ENCODE measurements at places on chromosomes 6 and 20.

DNA sequence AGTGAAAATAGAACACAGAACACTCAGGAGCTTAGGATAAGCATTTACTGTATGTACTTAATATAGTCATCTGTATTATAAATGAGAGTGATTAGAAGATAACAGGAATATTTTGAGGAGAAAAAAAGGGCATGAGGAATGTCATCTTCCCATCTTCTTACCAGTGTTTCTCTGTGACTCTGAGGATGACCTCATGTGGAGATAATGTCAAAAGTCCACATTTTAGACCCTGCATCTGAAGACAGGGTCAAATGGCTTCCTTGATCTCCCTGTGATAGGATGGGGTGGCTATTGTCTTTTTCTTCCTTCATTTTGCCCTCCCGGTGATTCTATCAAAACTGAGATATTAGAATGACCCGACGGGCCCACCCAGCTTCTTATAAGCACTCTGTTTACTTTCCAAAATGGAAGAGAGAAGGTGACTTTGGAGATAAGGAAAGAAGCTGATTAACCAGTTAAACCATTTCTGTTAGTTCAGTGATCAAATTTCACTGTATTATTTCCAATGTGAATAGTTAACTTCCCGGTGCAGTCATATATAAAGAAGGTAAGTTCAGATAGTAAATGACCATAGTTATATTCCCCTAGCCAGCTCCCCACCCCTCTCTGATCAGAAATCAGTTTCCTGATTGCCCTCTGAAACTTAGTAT lies 115.7 kb upstream of the SALL4 start:
- no peak for DNase-seq

- no peak for DNase-seq
Observed at GRCh38 chr20:39829256-39829655, 859.8 kb downstream of the MAFB start.

DNA sequence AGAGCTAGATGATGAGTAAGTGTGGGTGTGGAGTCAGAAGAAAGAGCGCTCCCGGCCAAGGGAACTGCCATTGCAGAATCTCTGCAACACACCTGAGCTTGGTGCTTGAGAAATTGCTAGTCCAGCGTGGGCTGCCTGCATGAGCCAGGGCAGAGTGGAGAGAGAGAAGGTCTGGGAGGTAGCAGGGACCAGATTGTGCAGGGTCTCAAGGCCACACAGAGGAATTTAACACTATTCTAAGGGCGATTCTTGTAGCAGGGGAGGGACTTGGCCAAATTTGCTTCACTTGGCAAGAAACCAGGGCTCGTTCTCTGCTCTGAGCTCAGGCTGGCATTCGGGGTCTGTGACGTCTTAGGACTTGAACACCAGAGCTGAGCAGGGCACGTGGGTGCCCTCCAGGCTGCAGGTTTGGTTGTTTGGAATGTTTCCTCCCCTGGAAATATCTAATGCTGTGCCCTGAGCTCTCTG lies 53.5 kb downstream of the BCAS4 start:
- no peak for DNase-seq

DNA sequence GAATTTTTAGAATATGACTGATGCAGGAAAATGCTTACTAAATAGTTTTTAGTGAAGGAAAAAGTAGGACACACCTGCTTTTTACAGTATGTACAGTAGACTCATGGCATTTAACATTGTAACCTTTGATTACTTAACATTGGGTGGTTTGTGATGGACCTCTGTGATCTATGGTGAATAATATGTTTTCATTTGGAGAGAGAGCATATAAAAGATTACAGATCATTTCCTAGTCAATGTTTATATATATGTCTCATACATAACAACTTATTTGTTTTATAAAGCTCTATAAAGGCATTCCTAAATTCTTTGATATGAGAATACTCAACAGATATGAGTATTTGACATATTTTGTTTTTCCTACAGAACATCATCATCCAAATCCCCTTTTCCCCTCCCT lies 129.3 kb upstream of the PDE7B start:
- DNase-seq, result no peak

DNA sequence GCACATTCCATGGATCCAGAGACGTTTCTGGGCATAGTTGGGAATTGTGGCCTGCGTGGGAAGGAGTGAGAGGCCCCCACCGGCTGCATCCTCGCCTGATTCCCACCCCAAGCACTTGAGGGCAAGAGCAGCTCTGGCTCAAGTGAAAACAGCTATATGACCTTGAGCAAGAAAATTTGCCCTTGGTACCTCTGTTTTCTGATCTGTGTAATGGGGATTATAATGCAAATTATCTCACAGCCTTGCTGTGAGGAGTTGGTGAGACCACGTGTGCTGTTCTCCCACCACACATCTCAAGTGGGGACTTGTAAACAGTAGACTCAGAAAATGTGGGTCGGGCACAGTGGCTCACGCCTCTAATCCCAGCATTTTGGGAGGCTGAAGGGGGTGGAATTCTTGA lies 602 bp downstream of the TGM6 start:
- no peak for DNase-seq

DNA sequence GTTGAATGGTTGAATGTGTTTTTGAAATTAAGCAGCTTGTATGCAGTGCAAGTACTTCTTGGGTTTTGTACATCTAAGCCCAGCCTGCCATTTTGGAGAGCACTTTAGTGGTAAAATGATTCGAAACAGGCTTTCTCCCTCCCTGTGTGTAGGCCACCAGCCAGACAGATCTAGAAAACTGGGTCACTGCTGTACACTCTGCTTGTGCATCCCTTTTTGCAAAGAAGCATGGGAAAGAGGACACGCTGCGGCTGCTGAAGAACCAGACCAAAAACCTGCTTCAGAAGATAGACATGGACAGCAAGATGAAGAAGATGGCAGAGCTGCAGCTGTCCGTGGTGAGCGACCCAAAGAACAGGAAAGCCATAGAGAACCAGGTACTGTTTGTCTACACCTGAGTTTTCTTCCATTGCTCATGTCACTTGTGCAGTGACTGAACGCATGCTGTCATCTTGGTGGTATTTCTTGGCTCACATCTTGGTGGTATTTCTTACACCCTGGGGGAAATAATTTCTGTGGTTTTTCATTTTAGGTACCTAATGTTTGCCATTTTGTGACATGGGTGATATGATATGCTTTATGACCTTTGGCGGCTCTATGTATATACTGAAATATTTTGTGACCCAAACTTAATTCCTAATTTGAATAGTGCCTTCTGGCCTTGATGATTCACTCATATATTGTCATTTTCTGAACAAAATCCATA lies 115.7 kb upstream of the CLDN20 start:
- no peak for DNase-seq

GRCh38 chr6:135181333-135182070 lies 394 bp downstream of the MYB start:
- DNase-seq, result no peak

DNA sequence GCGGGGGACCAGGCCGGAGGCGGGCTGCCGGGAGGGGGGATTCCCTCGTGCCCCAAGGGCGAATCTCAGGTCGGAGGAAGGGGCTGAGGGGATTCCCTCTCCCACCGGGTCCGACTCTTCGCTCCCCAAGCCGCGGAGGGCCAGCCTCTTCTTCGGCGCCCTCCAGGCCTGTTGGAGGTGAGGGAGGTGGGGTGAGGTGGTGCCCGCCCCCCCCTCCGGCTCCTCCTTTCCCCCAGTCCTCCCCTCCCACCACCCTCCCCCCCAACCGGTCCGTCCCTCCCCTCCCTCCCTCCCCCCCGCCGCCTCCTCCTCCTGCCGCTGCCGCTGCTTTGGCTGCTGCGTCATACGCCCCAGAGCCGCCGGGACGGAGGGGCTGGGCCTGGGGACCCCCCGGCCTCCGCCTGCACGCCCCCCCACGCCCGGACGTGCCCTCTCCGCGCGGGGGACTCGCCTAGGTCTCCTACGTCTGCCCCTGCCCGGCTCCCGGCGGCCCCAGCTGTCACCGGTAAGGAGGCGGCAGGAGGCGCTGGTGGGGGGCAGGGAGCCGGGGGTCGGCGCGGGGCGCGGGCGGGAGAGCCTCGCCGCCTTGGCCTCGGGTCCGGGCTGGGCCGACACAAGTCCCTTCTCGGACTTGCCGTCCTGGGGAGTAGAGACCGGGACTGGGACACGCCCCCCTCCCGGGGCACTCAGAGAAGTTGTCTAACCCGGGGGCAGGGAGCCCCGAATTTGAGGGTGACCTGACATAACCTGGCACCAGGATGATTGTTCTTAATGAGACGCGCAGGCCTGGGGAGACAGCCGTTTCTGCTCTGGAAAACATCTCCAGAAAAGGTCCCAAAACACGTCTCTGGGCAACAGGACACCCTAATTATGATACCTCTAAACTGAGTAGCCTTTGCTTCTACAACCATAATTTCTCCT lies at the start of gene PHF1:
PHF1 (plus strand) TSS at position 304 of the 921 bp plus-strand sequence. CDS start 1,250 bp downstream, outside the sequence.
- peak; percentile 62 for DNase-seq
